ENCODE measurements at places on chromosomes 1 and 21.

DNA sequence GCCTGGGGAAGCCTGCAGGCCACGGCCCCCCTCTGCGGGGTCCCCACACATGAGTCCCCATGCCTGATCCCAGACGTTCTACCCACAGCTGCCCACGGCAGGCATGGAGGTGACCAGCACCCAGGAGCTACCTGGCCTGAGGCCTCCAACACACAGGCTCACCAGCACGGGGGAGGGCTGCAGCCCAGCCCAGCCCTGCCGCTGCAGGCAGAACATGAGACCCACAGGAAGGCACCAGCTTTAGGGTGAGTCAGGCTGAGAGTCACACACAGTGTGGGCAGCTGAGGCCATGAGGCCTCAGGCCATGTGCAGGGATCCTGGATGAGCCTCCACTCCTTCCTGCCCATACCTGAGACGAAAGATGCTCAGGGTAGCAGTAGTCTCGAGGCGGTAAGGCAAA, 121.1 kb downstream of the PSMG1 start:
- no peak for DNase-seq

- no peak for DNase-seq
These were observed 298.7 kb upstream of the USP25 start for GRCh38 chr21:15431053-15431452.

DNA sequence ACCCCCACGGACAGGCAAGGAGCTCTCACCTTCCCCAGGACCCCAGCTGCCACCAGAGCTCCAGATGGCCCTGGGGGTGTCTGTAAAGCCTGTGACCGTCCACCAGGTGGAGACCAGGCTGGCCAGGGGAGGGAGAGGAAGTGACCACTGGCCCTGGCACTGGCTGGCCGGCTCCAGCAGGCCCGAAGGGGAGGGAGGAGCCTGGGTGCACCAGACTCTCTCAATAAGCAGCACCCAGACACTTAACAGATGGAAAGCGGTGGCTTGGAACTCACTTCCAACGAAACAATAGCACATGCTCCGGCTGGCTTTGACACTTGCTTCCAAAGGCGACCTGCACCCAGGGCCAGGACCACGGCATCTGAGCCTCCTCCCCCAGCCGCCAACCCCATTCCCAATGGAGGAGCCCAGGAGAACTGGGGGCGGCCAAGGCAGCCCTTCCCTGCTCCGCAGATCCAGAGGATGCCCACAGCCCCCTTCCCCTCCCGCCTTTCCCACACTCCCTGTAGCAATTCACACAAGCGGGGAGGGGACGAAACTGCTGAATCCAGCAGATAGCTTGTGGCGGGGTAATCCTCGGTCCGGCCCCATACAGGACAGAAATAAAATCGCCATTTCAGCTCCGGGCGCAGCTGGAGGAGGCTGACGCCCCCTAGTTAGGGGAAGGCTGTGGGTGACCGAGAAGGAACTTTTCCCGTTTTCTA, 742 bp upstream of the PDE9A start:
- DNase-seq, result no peak

DNA sequence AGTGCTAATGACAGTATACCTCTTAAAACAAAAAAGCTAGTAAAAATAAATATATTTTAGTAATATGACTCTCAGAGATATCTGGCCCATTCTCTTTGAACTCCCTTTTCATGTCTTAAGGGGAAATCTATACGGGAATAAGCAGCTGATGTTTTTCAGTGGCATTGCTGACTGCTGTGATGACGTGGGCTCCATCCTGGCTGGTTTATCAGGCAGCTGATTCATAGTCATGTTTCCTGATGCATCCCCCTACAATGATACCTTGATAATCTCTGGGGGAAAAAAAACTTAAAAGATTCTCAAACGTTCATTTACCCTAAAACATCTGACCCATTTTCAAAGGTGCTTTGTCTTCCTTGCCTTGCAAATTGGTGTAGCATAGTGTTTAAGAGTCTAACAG, 53.8 kb downstream of the ABCA4 start:
- no peak for DNase-seq

- no peak for DNase-seq
These were observed 24.1 kb downstream of the ETNK2 start for GRCh38 chr1:204127597-204128242.

GRCh38 chr1:110449661-110450651, 993 bp upstream of the PROK1 start:
- no peak for DNase-seq

GRCh38 chr1:5758000-5758858, 234.0 kb downstream of the NPHP4 start:
- no peak for DNase-seq

DNA sequence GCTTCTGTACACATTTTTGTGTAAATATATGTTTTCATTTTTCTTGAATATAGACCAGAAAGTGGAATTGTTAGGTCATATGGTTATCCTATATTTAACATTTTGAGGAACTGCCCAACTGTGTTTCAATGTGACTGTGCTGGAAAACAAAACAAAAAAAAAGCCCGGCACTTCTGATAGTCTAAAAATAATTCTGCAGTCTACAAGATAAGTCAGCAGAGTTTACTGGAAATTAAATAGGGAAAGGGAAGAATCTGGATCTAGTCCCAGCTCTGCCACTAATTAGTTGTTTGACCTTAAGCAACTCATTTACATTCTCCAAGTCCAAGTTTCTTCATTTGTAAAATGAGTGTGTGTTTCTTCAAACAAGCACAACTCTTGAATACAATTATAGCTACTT, 869.1 kb upstream of the B3GALT2 start:
- DNase-seq, result no peak

DNA sequence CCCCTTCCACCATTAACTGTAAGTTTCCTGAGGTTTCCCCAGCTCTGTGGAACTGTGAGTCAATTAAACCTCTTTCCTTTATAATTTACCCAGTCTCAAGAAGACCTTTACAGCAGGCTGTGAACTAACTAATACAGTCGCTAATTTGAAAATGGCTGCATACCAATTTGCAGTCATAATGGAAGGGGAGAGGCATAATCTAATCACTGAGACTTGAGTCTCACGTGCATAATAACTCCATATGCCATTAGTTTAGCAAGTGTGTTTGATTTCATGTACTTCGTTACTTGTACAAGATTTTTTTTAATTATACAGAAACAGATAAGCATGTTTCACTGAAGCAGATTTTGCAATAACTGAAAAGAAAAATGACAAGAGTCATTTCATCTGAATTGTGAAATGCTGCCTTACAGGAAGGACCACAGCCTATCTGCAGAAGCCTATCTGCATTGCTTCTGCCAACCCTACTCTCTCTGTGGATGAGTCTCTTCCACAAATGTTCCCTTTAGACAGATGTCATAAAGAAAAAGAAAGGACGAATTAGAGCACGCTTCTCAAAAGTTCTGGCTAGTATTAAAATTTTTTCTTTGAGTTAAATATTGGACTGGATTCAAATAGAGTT, 99.1 kb downstream of the PTGER3 start:
- no peak for DNase-seq

GRCh38 chr1:198157847-198158725, 1.3 kb downstream of the NEK7 start:
- DNase-seq, result no peak

DNA sequence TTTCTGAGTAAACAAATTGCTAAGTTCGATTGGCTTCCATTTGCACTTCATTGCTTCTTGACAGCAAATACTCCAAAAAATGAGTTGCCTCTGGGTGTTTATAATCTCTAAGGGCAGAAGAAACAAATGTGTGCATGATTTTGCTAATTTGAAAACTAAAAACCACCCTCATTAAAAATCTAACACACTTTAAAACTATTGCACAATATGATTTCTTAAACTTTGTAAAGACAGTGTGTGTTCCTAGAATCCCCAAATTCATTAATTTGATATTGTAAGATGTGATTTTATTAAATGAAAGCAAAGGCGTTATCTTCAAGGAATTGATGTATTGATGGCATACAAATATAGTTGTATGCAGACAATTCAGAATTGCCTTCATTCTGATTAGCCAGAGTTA, 350.9 kb downstream of the OLFM3 start:
- no peak for DNase-seq

GRCh38 chr1:167767761-167768160, 46.0 kb downstream of the MPZL1 start:
- DNase-seq, result no peak

DNA sequence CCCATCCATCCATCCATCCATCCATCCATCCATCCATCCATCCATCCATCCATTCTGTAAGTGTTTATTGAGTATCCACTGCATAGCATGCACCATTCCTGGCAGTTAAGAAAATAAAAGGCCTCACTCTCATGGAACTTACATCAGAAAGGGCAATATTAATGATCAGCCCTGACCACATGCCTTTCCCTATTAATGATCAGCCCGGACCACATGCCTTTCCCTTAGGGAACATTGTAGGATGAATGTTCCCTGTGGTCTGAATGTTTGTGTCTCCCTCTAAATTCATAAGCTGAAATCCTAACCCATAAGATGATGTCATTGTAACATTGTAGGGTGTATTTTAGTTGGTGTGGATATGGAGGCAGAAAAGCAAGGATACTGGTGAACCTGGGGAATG, 365.8 kb downstream of the KIF26B start:
- DNase-seq, result no peak

DNA sequence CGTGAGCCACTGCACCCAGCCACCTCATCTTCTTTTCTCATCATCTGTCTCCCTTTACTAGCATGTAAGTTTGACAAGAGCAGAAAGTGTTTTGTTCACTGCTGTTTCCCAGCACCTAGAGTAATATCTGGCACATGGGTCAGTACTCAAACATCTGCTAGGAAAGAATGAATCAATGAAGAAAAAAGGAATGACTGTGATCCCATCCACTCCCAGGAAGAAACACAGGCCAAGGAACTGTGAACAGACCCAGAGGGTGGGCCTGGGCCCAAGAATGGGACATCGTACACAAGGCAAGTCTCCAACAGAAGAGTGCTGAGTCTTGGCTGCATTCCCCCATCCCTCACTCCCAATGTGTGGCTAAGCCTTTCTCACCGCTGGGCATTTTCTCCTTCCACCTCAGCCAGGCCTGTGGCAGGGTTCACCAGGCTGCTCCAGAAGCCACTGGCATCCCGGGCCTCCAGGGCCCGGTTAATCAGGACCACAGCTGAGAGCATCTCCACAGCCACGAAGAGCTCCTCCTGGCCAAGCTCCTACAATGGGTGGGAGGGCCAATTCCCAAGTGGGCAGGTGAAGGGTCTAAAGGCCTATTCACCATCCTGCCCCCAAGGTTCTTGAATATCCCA, 18.4 kb downstream of the IQGAP3 start:
- DNase-seq, result no peak

DNA sequence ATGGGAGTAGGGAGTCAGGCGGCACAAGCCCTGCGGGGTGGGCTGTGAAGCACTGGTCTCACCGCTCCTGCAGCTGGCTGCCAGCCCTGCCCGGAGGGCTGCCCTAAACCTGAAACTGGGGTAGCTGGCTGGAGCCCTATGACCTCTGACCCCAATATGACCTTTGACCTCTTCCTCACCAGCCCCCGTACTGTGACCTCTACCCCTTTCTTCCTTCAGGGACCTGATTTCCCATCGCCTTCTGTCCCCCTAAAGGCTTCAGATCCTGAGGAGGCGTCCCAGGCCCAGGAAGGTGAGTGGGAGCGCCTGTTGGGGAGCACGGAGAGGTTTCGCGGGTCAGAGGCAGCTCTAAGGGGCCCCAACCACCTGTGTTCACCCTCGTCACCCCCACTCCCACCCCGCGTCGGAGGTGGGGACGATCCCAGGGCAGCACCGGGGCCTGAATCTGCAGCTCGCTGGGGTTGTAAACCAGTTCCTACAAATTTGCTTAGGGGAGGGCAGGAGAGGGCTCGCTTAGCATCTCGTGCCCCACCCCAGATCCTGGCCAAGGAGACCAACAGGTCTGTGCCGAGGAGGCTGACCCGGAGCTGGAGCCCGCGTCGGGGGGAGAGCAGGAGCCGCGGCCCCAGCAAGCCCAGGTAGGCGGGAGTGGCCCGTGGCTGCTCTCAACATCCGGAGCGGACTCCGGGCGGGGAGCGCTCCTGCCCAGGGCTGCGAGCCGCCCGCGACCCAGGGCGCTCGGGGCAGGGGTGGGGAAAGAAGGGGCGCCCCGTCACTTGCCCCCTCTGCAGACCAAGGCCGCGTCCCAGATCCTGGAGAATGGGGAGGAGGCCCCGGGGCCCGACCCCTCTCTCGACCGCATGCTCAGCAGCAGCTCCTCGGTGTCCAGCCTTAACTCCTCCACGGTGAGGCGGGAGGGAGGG, 7.3 kb downstream of the SYTL1 start:
- no peak for DNase-seq

DNA sequence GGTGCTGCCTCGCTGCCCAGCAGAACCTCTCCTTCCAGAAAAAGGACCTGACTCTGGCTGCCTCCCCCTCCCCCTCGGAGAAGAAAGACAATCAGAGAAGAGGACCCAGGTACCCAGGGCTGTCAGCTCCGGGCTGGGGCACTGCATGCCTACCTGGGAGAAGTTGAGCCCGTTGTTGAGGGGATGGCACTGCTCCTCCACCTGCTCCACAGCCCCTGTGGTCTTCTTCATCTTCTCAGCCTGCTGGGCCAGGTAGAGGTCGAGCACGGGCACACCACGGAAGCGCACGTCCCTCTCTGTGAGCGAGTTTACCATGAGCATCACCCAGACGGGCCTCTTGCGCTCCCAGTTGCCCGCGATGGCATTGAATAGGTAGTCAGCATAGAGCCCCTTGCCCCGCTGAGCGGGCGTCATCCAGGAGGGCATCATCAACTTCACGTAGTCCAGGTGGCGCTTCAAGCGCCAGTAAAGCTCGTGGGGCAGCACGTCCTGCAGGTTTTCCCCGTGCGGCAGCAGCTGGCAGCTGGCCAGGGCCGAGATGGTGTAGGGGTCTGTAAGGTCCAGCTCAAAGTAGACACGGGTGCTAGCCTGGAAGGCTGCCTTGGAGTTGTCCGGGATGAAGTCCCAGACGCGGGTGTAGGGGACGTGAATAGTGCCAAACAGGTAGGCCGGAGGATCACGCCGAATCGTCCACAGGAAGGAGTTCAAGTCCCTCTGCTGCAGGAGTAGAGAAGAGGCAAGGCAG, 3.1 kb downstream of the TRABD2B start:
- DNase-seq, result no peak

DNA sequence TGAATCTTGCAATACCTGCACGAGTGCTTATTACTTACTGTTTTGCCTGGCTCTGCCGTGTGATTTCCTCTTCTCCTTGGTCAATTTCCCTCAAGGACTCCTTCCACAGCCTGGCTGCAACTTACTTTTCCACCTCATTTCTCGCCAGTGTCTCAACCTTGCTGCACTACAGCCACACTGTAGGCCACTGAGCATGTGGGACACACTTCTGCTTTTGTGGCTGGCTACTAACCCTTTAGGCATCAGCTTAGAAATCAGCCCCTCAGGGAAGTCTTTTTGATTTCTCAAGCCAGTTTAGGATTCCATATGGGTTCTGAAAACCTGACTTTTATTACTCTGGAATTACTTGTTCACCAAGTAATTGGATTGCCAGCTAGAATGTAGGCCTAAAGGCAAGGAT, 5.2 kb upstream of the DMRTB1 start:
- no peak for DNase-seq

GRCh38 chr1:30639881-30640452, 83.4 kb downstream of the MATN1 start:
- DNase-seq, result no peak

- DNase-seq, result no peak
These were observed 101.7 kb downstream of the NR5A2 start for GRCh38 chr1:200128944-200129879.

Measured in stimulated activated CD8-positive, alpha-beta memory T cell treated with anti-CD3 and anti-CD28 coated beads, Interleukin-7, amount 100 ng/mL, for 1 hour (primary cell).